ENCODE measurements at places on chromosomes 13 and 19. TPM values are rescaled to one million over a fixed set of nuclear protein-coding genes. Genes with fewer than 3 reads are reported as not detected.

PRX gene
- total RNA-seq, result 4.0 TPM

GRCh38 chr19:49118565-49119410 lies at the start of gene C19orf73:
Gene C19orf73, minus strand, starts transcription at chr19:49119143. Its CDS starts 121 bp downstream, at chr19:49119022.
- peak; percentile 97 for DNase-seq

DNA sequence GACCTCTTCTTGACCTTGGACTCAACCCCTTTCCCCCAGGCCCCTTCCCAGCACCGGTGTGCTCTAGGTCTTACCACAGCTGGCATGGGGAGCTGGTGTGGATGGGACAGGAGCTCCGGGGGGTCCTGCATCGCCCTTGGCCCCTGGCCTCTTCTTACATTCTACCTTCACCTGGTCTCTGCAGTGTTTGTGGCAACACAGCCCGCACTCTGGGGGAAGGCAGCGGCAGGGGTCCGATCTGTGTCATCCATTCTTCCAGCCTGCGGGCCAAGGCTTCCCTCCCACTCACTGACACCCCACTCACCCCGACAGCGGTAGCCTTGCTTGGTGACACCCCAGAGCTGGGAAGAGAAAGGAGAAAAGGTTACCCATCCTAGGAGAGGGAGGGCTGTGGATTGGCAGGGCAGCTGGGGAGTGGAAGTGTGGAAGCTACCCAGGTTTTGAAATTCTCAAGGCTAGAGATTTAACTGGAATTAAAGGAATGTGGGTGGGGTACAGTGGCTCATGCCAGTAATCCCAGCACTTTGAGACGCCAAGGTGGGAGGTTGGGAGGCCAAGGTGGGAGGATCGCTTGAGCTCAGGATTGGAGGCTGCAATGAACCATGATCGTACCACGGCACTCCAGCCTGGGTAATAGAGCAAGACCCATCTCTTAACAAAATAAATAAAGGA lies 8.3 kb downstream of the FAM98C start:
- DNase-seq, result no peak

SRRM5 gene
- 0.87 TPM for total RNA-seq

DNA sequence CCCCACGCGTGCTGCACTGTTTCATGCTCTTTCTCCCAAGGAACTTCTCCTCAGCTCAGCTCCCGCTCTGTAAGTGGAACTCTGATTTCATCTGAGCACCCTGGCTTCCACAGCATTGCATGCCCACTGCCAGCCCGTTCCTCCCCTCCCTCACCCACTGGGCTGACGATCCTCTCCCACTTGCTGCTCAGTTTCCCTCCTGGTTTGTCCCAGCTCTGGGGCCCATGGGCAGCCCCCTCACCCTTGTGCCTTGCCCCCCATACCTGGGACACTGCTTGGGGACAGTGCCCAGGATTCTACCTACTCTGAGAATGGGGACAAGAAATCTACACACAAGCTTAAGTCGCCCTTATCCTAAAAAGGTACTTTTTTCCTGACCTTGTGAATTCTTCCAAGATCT lies 115.9 kb upstream of the C1QTNF9B start:
- no peak for DNase-seq

DNA sequence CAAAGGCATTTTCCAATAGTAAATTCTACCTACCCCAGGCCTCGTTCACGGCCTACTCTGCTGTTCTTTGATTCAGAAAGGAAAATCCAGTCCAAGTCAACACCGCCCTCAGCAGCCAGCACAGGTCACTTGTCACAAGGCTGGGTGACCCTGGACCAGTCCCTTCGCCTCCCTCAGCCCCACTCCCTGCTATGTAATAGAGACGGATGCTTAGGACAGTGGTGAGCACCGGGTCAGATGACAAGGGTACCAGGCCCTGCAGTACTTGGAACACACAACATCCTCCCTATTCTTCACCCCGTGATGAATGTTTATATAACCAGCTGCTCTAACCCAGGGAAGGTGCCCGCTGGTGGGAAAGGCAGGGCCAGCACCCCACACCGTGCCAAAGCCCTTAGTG lies 14.3 kb downstream of the LATS2 start:
- no peak for DNase-seq

ZGLP1 gene
- total RNA-seq, result 9.4 TPM

DNA sequence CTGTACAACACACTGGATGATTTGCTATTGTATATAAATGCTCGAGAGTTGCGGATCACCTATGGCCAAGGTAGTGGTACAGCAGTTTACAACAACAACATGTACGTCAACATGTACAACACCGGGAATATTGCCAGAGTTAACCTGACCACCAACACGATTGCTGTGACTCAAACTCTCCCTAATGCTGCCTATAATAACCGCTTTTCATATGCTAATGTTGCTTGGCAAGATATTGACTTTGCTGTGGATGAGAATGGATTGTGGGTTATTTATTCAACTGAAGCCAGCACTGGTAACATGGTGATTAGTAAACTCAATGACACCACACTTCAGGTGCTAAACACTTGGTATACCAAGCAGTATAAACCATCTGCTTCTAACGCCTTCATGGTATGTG lies 21.5 kb downstream of the OLFM4 start:
- no peak for DNase-seq

RGL3 gene
- total RNA-seq, result not detected

DNA sequence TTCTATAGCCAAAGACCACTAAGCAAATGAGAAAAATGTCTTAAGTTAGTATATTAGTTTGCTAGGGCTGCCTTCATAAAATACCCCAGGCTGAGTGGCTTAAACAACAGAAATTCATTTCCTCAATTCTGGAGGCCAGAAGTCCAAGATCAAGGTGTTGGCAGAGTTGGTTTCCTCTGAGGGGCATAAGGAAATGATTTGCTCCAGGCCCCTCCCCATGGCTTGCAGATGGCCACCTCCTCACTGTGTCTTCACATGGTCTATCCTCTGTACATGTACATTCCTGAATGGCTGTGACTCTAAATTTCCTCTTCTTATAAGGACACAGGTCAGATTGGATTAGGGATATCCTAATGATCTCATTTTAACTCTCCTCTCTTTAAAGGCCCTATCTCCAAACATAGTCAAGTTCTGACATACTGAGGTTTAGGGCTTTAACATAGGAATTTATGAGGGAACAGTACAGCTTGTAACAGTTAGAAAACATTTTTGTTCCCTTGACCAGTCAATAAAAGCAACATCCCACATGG lies 307.4 kb downstream of the DIAPH3 start:
- DNase-seq, result no peak

GRCh38 chr13:105665284-105665683 lies 870.2 kb downstream of the EFNB2 start:
- no peak for DNase-seq

DNA sequence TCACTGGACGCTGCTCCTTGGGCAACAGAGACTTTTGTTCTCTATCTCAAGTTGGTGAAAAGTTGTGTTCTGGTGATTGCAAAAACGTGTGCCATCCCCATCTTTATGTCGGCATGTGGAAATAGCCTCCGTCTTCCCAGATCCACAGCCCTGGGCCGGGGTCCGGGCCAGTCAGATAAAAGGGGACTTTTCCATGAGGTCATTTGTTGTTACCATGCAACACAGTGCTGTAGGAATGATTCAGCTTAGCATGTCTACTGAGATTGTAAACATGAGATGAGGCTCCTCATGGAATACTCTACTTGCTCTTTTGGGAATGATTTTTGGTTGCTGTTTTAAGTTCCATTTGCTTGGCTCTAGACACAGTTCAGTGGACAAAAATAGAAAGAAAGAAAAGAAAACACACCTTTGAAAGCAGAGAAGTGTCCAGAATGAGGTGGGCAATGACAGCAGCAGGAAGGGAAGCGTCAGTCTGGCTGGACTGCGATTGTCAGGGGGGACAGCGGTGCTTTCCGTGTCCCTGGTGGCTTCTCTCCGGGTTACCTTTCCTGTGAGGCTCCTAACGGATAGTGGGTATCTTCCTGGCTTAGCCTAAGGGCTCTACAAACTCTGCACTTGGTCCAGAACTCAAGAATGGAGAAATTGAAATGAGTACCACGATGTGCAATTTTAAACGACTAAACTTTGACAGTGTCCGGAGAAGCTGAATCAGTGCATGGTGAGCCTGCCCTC lies 91.6 kb downstream of the TEX29 start:
- DNase-seq, result no peak

- no peak for DNase-seq
These were observed 266.4 kb downstream of the ENOX1 start for GRCh38 chr13:43520351-43520750.

- no peak for DNase-seq
These were observed 983 bp downstream of the LINGO3 start for GRCh38 chr19:2306971-2307370.

DNA sequence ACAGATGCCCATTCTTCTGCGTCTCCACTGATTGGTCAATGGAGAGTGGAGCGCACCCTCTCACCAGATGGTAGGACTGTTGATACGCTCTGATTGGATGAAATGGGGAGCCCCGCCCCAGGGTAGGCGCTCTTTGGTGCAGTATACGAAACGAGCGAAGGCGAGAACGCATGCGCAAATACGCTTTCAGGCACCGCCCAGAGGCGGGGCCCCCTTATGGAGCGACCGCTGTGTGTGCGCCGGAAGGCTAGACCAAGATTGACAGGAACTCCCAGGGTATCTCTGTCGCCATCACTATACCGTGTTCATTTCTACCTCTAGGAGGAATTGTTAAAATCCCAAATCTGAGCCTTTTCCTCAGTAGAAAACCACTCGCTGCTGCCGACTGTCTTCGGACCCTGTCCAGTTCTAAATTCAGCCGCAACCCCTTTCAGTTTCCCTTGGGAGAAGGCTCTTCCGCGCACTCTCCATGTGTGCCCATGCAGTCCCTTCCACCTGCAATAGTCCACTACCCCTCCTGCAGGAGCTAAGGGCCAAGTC lies 720 bp upstream of the HNRNPL start:
- no peak for DNase-seq

- DNase-seq, result no peak
These were observed 1.1 kb upstream of the PPP1R12C start for GRCh38 chr19:55118401-55118991.

ZNF91 gene
- 85.7 TPM for total RNA-seq

LSM7 gene
- 102 TPM for total RNA-seq

DNA sequence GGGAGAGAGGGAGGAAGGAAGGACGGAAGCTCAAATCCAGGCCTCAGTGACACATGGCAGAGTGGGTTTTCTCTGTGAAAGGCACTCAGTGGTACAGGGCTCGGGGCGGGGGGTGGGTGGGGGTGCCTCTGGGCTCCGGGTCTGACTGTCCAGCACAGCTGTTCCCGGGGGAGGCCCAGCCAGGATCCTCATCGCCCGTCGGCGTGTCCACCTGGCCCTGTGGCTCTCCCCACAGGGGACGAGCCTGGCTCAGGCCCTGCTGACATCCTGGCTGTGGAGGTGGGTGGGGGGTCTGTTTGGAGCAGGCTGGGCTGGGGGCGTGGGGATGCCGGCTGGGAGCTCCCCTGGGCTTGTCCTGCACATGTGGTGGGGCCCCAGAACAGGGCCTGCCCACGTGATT lies 18.2 kb upstream of the MATK start:
- no peak for DNase-seq

DNA sequence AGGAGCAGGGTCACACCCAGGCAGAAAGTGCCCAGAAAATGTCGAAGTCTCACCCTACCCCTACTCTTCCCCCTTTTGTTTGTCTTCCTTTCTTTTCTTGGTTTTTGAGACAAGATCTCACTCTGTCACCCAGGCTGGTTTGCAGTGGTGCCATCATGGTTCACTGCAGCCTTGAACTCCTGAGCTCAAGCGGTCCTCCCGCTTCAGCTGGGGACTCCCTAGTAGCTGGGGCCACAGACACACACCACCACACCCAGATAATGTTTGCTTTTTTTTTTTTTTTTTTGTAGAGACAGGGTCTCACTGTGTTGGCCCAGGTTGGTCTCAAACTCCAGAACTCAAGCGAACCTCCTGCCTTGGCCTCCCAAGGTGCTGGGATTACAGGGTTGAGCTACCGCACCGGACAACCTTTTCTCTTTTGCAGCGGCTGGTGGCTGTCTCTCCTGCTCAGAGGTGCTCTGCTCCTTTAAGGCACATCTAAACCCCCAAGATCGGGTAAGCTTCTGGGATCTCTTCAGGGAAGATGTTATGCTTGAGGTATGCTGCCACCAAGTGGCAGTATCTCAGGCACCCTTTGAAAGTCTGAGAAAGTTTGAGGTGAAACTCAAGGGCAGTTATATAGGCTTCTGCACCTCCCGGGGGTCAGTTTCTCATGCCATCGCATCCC lies 22.4 kb upstream of the EBI3 start:
- DNase-seq, result no peak

TPT1 gene
- total RNA-seq, result 13,134 TPM

- no peak for DNase-seq
These were observed 35.7 kb upstream of the FAM216B start for GRCh38 chr13:42745655-42746054.

DNA sequence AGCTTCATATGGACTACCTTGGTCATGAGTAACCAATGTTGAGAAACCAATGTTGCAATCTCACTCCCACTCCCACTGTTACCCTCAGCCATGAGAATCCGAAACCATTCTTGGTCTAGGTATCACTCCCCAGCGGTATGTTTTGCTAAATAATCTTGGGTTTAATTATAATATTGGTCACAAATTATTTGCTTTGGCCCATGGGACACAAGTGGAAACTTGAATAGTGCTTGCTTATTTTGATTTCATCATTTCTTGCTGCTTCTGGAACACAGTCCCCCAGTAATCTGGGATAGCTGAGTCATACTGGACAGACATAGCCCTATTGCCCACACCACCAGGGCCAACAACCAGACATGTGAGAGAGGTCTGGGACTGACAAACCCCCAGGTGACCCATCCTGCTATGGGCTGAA lies 171.6 kb upstream of the IPO5 start:
- DNase-seq, result no peak

ZNF507 gene
- 21.6 TPM for total RNA-seq

DNA sequence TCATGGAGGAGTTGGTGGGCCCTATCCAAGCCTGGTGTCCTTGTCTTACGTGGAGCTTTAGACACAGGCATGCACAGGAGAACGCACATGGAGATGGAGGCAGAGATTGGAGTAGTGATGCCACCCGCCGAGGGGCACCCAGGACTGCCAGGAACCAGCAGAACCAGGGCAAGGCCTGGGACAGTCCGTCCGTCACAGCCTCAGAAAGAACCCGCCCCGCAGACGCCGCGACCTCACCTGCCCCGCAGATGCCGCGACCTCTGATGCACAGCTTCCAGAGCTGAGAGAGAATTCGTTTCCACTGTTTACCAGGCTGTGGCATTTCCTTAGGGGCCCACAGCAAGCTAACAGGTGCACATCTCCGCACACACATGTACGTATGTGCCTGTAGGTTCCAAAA lies 15.3 kb downstream of the GRTP1 start:
- DNase-seq, result no peak

SYNE4 gene
- 5.4 TPM for total RNA-seq

GRCh38 chr13:108193806-108194205 lies 21.5 kb downstream of the LIG4 start:
- no peak for DNase-seq

CEACAM21 gene
- 40.1 TPM for total RNA-seq

DNA sequence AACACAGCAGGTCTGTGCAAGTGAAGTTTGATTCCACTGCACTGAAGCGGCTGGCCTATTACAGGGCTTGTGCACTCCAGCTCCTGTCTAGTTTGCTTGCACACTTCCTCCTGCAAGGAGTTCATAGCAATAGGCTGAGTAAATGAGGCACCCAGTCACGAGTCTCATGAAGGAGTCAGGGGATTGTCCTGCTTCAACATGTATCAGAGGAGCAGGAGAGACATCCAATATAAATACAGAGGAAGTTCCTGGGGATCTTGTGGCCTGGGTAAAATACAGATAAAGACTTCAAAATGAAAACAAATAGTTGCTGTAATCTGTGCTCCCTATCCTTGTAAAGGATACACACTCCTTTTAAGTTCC lies 259.9 kb downstream of the SLITRK1 start:
- no peak for DNase-seq

GRCh38 chr19:45444318-45445041 lies 20.8 kb upstream of the ERCC1 start:
- peak; percentile 75 for DNase-seq

- DNase-seq, result no peak
These were observed 38.6 kb downstream of the GATAD2A start for GRCh38 chr19:19443902-19444680.

APOC4 gene
- not detected for total RNA-seq
